Ovary (tissue), 10 donors: ENCODE measurements at places on chromosomes 1 and 21. TPM values are rescaled to one million over a fixed set of nuclear protein-coding genes. Genes with fewer than 3 reads are reported as not detected.

DNA sequence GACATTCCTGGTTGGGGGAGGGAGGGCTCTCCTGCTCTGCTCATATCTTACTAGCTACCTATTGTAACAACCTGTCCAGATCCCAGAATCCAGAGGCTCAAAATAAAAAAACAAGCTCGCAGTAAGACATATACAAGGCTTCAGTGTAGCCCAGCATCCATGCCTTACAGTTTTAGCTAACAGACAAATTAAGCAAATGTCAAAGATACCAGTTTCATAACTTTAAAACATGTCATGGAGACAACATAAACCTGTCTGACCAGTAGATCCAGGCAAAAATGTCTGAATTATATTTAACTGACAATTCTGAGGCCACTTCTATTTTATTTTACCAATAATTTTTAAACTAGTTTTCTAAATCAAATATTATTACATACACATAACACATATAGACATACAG, 167.7 kb upstream of the TNR start:
- no peak for DNase-seq

- peak; percentile 85 for DNase-seq
These were observed 1.1 kb downstream of the POGZ start for GRCh38 chr1:151457911-151458801.

- DNase-seq = no peak
These were observed 65.2 kb downstream of the NOS1AP start for GRCh38 chr1:162134646-162135045.

The PRRX1 gene
- 59.7 TPM for total RNA-seq

The RGS8 gene
- 0.12 TPM for total RNA-seq

The BGLAP gene
- 1.8 TPM for total RNA-seq

DNA sequence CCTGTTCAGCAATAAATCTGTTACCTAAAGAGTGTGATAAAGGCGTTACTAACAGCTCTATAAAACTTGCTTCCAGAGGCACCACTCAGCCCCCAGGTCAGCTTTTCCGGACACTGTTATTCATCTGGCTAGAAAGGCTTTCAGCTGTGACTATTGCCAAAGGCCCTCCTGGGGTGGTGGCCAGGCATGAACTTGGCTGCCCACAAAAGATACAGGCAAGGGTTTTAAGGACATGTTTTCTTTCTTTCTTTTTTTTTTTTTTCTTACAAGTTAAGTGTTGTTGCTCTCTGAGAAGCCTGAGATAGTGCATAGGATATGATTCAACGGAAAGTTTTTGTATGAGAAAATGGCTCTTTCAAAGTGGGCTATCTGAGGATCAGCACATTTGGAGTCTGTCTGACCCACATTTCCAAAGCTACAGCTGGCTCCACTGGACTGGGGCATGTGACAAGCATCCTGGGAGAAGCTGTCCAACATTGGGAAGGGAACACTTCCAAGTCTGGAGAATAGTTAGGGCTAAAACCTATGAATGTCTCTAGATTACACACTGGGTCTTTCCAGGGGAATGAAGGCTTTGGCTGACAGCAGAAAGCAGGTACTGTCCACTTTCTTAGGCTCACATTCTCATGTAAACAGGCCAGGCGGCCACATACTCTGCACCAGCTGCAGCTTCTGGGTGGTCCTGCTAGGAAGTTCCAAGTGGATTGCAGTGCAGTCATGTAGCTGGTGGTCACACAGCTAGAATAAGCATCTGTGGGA, 639.7 kb downstream of the LMO4 start:
- peak; percentile 39 for DNase-seq

The SZRD1 gene
- 134 TPM for total RNA-seq

The CNR2 gene
- not detected for total RNA-seq

The C4BPA gene
- 2.1 TPM for total RNA-seq

- no peak for DNase-seq
These were observed 5.1 kb upstream of the ENAH start for GRCh38 chr1:225658041-225658440.

DNA sequence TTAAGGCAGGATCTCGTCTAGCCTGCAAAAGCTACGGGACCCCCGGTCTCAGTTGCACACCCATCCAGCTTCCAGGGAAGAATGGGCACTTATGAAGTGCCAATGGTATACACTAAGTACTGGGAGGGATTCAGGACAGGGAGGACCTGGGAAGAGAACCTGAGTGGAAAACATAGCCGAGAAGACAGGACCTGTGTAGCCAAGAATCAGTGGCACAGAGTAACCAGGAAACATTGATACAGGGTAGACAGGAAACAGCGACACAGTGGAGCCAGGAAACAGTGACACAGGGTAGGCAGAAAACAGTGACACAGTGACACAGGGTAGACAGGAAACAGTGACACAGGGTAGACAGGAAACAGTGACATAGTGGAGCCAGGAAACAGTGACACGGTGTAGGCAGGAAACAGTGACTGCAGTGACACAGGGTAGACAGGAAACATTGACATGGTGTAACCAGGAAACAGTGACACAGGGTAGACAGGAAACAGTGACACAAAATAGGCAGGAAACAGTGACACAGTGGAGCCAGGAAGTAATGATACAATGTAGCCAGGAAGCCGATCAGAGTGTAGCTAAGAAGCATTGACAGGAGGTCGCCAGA, 138.0 kb upstream of the ARHGEF16 start:
- DNase-seq = no peak

The ALDH4A1 gene
- 8.8 TPM for total RNA-seq

DNA sequence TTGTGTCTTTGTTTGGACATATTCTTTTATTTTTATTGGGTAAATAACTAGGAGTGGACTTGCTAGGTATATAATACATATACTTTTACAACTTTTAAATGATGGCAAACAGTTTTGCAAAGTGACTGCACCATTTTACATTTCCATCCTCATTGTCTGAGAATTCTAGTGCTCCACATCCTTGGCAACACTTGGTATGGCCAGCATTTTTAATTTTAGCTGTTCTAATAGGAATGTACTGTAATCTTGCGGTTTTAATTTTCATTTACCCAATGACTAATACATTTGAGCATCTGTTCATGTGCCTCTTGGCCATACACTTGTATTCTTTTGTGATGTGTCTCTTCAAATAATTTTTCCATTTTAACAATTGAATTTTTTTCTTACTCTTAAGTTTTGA, 37.0 kb upstream of the ATP6V1G3 start:
- DNase-seq = no peak

The PAX7 gene
- total RNA-seq = not detected

- peak; percentile 35 for DNase-seq
These were observed 725 bp downstream of the MTFR1L start for GRCh38 chr1:25820247-25821111.

DNA sequence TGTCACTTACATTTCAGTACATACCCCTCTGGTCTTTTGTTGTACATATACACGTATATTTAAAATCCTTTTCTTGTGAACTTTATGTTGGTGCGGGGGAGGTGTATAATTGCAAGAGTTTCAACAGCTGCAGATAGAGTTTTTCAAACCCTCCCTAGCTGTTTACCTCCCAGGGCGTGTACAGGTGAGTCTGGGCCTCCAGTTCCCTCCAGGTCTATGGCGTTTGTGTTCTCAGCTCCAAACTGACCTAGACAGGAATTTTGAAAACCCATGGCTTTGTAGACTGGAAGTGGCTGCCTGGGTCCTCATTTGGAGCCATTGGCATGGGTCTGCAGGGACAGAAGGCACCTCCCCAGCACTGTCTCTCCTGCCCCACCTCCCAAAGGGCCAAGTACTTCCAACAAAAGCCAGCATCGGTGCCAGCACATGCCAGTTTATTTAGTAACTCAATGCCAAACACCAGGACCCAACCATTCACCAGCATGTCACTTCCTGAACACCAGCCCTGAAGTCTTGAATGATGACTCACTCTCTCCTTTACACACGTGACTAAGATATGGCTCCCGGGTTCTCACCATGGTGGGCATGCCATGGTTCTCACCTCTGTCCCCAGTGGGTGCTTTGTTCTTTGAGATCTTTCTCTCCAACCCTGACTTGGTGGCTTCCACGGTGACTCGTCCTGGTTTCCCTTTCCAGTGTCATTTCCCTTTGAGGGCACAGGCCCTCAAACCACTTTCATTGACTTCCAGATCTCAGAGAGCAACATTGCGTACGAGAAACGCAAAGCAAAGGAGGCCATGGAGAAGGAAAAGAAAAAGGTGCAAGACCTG, 57.3 kb upstream of the EFHD2 start:
- DNase-seq = no peak

GRCh38 chr1:214404154-214404553, 123.2 kb downstream of the SMYD2 start:
- no peak for DNase-seq

GRCh38 chr1:114540821-114541220, 29.8 kb upstream of the TRIM33 start:
- no peak for DNase-seq

GRCh38 chr1:247401310-247402119, 14.5 kb upstream of the NLRP3 start:
- no peak for DNase-seq

The LCE1E gene
- total RNA-seq = not detected

- no peak for DNase-seq
These were observed 52.6 kb downstream of the GLIS1 start for GRCh38 chr1:53686091-53686964.

DNA sequence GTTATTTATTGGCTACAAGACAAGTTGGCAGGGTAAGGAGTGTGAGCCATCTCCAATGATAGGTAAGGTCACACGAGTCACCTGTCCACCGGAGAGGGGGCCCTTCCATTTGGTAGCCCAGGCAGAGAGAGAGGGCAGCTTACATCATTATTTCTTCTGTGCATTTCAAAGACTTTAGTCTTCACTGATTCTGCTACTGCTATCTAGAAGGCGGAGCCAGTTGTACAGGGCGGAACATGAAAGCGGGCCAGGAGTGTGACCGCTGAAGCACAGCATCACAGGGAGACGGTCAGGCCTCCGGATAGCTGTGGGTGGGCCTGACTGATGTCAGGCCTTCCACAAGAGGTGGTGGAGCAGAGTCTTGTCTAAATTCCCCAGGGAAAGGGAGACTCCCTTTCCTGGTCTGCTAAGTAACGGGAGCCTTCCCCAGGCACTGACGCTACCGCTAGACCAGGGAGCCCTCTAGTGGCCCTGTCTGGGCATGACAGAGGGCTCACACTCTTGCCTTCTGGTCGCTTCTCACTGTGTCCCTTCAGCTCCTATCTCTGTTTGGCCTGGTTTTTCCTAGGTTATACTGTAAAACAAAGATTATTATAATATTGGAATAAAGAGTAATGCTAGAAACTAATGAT, 36.7 kb downstream of the ZNF695 start:
- peak; percentile 78 for DNase-seq

DNA sequence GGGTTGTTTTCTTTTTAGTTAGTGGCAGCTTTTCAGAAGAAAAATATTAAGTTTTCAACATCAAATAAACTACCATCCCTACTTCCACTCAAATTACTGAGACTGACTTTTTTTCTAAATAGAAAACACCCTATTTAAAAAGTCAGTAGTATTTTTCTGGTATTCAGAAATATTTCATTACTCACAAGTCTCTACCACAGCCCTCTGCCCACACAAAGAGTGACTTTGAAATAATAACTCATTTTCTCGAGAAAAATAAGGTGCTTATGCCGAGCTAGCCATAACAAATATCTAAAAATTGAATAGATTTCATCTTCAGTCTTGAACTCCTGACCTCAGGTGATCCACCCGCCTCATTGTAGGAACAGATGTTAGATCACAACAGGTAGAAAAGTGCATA, 41.8 kb upstream of the USP25 start:
- DNase-seq = no peak

DNA sequence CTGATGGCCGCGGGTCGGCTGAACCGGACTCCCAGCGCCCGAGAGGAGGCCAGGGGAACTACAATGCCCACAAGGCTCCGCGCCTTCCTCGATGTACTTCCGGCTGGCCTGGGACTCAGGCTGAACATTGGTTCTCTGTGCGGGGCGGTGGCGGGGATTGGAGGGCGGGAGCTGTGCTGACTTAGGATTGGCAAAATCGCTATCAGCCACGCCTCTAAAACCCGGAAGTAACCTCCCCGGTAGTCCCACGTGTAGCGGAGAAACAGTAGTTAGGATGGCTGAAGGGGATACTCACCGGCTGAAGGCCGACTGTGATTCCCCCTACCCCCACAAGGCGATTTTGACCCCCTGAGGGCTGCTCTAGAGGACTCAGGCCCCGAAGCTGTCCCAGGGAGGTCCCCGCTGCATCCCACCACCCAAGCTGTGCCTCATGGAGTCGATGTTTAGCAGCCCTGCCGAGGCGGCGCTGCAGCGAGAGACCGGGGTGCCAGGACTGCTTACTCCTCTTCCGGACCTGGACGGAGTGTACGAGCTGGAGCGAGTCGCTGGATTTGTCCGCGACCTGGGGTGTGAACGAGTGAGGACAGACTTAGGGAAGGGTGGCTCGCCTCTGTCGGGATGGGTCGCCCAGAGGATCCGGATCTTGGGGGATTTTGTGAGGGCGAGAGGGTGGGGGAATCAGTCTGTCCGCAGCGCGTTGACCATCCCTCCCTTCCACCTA, at the start of gene DPH2:
Gene DPH2, plus strand, starts transcription at position 265 of the 721 bp plus-strand sequence. Its CDS starts 166 bp downstream, at position 431.
- DNase-seq = peak; percentile 97

- no peak for DNase-seq
These were observed 40.4 kb downstream of the LIN9 start for GRCh38 chr1:226268421-226269124.

The RXRG gene
- 1.4 TPM for total RNA-seq

The CLEC20A gene
- not detected for total RNA-seq

DNA sequence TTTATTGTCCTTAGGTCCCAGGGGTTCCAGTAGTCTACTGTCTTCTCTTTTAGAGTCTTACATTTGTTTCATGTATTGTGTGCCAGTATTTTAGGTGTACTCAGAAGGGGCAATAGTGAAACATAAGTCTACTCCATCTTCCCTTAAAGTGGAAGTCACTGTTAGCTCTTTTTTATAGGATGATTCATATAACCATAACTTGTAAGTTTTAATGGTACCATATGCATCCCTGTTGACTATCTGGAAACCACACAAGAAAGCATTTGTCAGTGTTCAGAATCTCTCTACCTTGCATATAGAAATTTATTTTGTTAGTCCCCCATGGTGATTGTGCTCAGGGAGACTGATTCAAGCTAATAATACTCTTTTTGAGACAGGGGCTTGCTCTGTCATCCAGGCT, 149.9 kb downstream of the HS2ST1 start:
- no peak for DNase-seq

- DNase-seq = no peak
These were observed 35.9 kb upstream of the NBL1 start for GRCh38 chr1:19608232-19608631.

GRCh38 chr1:89487972-89488371, 36.7 kb upstream of the LRRC8B start:
- DNase-seq = no peak

The NTMT2 gene
- total RNA-seq = not detected

The AADACL3 gene
- not detected for total RNA-seq

The SPATA46 gene
- total RNA-seq = not detected

The SZT2 gene
- total RNA-seq = 89.3 TPM
